ENCODE measurements at places on chromosomes 5 and 9.

DNA sequence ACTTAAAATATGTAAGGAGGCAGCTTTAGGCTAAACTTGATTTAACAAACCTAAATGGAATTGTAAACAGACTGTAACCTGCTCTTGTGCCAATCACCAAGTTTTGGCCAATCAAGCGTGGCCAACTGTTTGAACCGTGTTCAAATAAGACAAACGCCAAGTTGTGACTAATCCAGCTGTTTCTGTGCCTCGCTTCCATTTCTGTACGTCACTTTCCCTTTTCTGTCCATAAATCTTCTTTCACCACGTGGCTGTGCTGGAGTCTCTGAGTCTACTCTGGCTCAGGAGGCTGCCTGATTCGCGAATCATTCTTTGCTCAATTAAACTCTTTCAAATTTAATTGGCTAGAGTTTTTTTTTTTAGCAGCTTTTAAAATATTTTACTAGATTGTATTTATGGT is 71.3 kb downstream of the LIX1 start:
- no peak for DNase-seq

DNA sequence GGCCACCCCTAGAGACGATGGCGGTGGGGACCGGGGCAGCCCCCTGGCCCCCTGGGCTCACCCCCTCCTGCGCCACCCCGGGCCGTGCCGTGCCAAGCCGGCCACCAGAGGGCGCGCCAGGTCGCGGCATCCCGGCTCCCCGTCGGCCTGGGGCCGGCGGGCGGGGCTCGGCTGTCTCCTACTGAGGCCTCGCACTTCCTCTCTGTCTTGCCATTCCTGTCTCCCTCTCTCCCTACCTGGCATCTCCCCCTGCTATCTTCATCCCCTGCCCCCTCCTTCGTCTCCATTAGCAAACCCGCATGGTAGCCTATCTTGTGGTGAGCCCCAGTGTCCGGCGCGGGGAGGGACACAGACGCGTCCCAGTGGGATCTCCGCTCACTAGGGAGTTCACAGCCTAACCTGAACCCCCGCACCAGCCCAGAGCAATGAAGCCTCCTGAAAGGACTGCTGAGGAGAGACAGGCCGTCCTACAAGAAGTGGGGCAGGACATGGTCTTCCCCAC is 29.8 kb upstream of the FABP6 start:
- peak; percentile 40 for DNase-seq

GRCh38 chr9:120610975-120611689 is 31.2 kb upstream of the CDK5RAP2 start:
- no peak for DNase-seq

GRCh38 chr5:111968459-111968858 is 211.5 kb upstream of the NREP start:
- DNase-seq: no peak

- no peak for DNase-seq
Measured at GRCh38 chr9:5002811-5003210, 17.7 kb downstream of the JAK2 start.

GRCh38 chr9:121138561-121138960 is 63.1 kb downstream of the RAB14 start:
- no peak for DNase-seq

GRCh38 chr9:89629081-89629976 is 24.5 kb downstream of the GADD45G start:
- no peak for DNase-seq

- DNase-seq: no peak
Measured at GRCh38 chr5:140049205-140049604, 6.1 kb upstream of the NRG2 start.

DNA sequence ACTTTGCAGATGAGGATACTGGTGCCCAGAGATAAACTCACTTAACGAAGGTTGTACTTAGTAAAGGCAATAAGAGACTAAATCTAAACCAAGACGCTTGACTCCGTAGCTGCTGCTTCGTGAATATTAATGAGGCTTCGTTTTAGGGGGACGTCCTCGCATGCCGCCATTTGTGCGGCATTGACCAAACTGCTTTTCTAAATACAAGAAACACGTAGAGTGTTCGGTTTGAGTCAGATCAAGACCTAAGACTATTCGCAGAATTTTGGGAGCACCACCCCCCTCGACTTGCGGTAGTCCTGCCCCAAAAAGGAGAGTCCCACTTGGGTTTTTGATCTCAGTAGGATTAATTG is 1.1 kb downstream of the NPM1 start:
- DNase-seq: no peak

DNA sequence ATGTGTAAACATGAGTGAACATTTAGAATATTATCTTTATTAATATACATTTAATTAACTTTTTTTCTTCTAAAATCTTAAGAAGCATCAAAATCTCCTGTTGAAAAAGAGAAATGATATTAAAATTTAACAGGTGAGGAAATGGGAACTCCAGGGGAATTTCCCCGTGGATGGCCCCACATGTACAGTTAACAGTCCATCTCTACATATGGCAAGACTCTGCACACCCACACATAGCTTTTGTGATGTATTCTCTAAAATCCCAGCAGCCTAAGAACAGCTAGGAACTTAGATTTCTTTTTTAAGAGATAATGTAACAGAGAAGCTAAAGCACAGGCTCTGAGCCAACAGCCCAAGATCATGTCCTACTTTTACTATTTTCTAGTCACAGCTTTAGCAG is 556.3 kb upstream of the RGMB start:
- DNase-seq: no peak

- no peak for DNase-seq
Measured at GRCh38 chr5:5011151-5011550, 129.0 kb upstream of the ADAMTS16 start.

DNA sequence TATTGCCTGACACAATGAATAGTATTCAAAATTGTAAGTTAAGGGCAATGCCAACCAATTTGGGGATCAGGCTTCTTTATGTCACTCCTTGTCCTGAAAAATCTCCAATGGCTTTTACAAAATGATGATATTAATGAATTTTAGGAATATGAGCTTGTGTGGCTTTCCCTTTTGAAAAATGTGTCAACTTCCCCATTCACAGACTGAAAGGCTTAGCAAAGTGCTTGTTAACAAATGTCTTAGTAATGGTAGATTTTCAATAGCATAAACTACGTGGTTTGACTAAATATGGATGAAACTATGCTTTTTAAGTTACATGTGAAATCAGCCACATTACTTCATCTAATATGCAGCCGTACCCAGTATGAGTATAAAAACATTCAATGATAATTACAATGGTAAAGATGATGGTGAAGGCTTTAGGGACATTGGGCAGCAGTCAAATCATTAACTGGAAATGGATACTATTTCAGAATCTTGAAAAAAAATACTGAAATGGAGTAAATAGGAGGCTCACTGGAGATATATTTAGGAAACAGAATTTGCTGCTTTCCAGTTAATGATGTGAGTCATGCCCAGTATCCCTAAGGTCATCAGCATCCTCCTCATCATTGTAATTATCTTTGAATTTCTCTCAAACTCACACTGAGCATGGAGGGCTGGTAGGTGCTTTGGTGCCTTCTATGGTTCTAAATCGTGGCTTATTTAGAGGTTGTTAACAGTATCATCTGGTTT is 113.3 kb upstream of the ZNF608 start:
- DNase-seq: no peak

GRCh38 chr5:55440188-55440646 is 94.5 kb downstream of the PLPP1 start:
- no peak for DNase-seq

DNA sequence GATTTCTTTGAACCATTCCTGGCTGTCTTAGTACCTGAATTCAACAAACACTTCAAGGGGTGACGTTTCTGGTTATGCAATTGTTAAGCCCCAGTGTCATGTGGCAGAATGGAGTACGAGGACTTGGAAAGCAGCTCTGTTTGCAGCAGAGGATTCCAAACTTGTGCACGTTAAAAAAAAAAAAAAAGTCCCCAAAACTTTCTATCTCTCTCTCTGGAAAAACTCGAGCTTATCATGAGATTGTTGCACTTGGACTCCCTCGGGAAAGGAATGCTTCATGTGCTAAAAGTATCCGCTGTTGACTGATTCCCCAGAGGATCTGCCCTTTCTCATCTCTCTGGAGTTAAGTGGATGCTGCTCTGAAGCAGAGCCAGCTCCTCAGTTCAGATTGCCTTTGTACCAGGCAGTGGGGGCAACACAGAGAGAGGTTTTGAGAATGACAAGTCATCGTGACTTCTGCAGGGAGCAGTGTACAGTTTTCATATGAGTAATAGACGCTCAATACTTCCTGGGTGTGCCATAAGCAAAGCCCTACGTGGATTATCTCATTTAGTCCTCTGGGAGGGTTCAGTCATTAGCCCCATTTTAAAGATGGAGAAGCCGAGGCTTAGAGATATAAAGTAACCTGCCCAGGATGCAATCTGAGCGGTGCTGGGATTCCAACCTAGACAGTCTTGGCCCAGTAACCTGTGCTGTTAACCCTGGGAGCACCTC is 28.1 kb downstream of the TMOD1 start:
- DNase-seq: peak; percentile 4

DNA sequence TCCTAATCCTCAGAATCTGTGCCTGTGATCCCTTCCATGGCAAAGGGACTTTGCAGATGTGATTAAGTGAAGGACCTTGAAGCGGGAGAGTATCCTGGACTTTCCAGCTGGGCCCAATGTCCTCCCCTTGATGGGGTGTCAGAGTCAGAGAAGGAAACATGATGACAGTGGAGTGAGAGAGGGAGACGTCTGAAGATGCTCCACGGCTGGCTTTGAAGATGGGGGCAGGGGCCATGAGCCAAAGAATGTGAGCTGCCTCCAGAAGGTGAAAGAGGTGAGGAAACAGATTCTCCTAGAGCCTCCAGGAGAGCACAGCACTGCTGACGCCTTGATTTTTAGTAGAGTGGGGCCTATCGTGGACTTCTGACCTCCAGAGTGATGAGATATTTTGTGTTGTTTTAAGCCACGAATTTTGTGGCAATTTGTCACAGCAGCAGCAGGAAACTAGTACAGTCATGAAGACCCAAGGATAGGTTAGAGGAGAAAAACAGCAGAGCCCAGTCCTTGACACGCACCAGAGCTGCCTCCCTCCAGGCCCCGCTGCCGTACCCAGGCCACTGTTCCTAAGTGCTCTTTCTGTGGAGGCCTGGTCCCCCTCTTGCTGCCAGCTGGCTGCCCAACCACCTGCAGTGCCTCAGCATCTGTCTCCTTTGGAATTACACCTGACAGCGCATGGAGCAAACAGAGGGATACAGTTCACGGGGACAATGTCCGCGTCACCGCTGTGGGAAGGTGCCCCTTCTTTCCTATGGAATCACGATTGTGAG is 78.1 kb downstream of the MACROH2A1 start:
- DNase-seq: no peak

DNA sequence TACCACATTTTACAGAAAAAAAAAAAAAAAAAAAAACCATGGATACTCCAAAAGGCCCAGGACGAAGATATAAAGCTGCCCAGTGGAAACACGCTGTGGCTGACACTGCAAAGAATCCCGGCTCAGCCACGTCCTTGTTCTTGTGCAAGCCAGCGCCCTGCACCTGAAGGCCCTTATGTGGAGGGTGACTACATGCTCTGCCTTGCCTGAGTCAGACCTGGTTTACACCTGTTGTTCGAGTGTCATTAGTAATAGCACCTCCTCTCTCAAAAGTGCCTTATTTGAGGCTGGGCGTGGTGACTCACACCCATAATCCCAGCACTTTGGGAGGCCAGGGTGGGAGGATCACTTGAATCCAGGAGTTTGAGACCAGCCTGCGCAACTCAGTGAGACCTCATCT is 54.3 kb upstream of the ZSWIM6 start:
- DNase-seq: no peak

- no peak for DNase-seq
Measured at GRCh38 chr5:149584121-149584520, 2.8 kb downstream of the ARHGEF37 start.

DNA sequence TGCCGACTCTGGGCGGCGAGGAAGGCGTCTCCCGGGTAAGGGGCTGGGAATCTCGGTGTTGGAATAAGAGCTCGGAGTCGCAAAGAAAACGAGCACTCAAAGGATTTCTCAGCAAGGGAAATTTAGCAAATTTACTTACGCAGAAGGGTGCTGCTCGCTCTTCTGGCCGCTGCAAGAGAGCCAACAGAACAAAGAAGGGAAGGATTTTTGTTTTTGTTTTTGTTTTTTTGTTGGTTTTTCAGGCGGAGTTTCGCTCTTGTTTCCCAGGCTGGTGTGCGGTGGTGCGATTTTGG is 279 bp downstream of the GTF3C5 start:
- DNase-seq: no peak

DNA sequence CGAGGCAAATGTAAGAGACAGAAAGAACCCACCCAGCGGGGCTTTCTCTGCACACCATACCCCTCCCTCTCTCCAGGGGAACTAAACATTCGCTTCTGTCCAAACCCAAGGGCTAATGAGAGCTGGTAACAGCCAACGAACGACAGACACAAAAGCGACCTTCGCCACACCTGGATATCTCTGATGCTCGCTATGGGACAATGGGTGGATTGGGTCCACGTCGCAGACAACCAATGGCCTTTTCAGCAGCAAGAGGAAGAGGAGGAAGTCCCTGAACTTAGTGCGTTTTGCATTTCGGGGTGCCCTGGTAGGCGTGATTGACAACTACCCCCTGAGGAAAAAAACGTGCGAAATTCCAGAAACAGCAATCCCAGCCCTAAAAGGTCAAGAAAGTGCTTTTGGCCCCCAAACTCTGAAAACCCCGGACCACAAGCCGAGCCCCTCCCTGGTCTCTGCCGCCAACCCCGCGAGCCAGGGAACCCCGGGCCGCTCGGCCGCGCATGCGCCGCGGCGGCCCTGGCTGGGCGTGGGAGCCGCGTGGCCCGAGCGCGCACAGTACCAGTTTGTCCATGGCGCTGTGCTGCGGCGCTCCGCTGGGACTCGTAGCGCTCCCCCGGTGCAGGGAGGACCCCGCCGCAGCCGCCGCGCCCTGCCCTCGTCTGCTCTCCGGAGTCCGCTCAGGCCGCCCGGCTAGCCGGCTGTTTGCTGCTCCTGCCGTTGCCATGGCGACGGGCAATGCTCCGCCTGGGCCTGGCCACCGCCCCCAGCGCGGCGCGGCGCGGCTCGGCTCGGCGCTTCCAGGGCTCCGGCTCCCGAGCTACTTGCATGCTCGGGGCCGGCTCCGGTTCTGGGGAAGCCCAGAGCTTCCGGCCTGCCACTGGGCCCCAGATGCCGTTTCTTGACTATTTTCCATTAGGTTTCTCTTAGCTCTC is 66.9 kb upstream of the DNAH5 start:
- DNase-seq: peak; percentile 99

- no peak for DNase-seq
Measured at GRCh38 chr9:129740666-129741464, 12.0 kb downstream of the PTGES start.

GRCh38 chr5:125719681-125720347 is 703.4 kb upstream of the GRAMD2B start:
- DNase-seq: peak; percentile 78

DNA sequence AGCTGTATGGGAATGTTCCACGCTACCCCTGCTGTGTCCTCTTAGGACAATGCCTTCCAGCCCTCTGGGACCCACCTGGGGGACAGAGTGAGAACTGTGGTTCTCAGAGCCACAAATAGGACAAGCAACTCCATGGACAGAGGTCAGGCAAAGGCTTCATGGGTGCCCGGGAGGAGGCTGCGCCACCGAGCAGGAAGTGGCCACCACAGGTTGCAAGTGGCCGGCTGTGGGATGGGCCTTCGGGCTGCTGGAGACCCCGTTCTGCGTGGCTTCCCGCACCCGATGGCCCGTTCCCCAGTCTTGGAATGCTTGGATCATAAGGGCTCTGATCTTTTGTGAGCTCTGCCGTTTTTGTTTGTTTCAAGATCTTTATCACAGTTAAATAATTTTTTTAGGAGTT is 118.8 kb downstream of the BOD1 start:
- no peak for DNase-seq

Data from NCI-H1417 (cell line).